ENCODE measurements at places on chromosomes 6 and 20. TPM values are rescaled to one million over a fixed set of nuclear protein-coding genes. Genes with fewer than 3 reads are reported as not detected.

The CENPW gene
- total RNA-seq: 14.3 TPM

The TNNC2 gene
- not detected for total RNA-seq

The BCAS1 gene
- total RNA-seq: 0.35 TPM

The CLPSL1 gene
- total RNA-seq: not detected

The EGFL8 gene
- total RNA-seq: 9.8 TPM

Data from gastroesophageal sphincter (tissue), 4 donors.